ENCODE measurements at places on chromosomes 5 and 9.

DNA sequence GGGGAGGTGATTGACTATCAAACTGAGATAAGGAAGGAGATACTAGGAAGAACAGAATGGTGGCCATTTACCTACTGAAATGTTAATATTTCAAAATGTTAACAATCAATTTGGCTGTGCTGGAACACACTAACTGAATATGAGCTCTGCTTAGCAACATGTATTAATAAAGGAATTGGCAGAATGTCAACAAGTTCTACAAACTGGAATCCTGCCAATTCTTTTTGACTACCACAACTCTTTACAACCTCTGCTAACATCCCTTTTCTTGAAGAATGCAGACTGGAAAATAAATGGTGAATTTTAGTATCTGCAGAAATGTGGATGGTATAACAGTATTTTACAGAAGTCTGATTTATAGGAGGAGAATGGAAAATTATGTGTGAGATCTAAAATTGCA, 446.4 kb downstream of the ISL1 start:
- DNase-seq = no peak

- no peak for DNase-seq
These were observed 145.8 kb downstream of the BARX1 start for GRCh38 chr9:93809204-93809940.

DNA sequence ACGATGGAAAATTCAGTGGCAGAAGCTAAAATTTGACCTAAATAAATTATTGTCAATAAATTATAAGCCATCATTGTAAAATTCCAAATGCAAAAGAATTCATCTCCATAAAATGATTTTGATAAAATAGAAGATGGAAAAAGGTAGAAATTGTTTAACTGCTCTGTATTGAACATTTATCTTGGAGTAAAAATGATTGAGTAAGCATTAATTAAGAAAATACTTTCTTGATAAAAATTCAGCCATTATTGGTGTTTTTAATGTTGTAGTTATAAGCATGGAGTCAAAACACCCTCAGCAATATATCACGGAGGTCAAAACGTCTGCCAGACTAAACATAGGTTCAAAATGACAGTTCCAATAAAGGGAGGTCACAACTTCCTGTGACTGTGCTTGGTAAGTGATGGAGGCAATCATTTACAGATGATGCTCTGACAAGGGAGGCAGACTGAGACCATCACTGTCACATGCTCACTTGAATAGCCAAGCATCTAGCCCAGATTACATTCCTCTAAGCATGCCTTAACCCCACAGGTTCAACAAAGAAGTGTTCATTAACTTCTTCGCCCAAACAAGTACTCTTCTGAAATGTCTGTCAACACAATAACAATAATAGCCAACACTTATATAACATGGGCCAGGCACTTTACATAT, 69.5 kb downstream of the SH3TC2 start:
- no peak for DNase-seq

- DNase-seq = peak; percentile 9
These were observed 80.6 kb downstream of the FBXO4 start for GRCh38 chr5:42005561-42006153.

- no peak for DNase-seq
These were observed 200.7 kb downstream of the AOPEP start for GRCh38 chr9:94927048-94927761.

- no peak for DNase-seq
These were observed 14.7 kb downstream of the PIK3R1 start for GRCh38 chr5:68230285-68230684.

DNA sequence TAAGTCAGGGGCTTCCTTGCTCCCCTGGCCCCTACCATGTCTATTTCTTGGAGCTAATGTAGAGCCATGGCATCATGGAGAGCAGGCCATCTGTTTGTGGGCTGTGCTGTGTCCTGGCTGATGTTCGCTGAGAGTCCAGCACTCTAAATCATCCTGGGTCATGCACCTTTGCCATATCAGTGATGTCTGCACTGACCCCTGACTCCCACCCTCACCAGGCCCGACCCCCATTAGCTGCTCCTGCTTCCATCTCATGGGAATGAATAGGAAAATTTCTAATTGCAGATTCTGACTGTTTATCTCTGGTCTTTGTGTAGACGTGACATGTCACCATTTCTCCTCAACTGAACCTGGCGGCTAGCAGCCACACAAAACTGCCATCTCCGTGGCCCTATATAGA, 236.9 kb downstream of the NSG2 start:
- DNase-seq = no peak

DNA sequence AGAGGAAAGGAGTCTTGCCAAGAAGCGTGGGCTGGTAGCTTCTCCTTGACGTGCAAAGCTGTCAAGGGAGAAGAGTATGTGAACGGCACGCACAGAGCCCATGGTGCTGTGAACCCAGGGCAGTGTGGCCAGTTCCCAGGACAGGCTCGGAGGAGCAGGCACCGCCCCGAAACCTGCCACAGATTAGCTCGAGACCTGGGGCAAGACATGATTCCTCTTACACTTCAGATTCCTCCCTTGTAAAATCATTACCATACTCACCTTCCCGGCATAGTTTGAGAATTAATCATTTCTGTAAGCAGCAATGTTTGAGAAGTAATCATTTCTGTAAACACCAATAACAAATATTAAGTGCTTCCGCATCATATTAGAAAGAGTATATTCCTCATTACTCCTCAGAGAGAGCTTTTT, 19.9 kb downstream of the GOLM1 start:
- no peak for DNase-seq

- DNase-seq = no peak
These were observed 30.1 kb upstream of the CAMK4 start for GRCh38 chr5:111194053-111194452.

DNA sequence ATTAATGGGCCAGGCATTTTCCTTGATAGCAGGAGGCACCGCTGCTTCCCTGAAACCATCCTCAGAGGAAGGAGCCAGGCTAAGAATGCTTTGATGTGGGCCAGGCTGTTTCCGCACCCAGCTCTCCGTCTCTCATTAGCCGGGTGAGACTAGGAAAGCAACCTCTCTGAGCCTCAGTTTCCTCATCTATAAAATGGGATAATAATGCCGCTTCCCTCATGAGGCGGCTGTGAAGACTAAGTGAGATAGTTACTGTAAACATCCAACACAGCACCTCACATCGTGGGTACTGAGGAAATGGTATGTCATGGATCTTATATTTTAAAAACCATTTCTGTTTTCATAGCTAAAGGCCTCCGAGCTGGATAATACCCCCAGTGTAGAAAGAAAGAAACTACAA, 46.5 kb downstream of the NEK6 start:
- no peak for DNase-seq

DNA sequence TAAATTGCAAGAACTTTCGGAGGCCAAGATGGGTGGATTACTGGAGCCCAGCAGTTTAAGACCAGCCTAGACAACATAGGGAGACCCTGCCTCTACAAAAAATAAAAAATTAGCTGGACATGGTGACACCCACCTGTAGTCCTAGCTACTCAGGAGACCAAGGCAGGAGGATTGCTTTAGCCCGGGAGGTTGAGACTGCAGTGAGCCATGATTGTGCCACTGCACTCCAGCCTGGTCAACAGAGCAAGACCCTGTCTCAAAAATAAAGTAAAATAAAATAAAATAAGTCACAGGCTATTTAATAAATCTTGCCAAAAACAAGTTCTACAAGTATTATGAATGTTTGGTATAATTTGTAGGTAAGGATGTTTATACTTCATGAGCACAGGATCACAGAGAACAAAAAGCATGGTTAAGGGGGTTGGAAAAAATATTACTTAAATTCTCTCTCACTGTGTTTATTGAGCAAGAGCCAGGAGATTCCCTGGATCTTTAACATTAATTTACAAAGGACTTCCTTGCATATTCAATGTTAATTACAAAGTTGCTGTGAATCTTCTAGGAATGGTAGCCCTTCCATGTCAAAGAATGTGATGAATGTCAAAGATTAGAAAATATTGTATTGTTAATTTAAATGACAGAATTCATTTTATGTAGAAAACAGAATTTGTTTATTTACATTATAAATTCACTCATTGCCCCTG, 164.0 kb downstream of the RFX3 start:
- no peak for DNase-seq

DNA sequence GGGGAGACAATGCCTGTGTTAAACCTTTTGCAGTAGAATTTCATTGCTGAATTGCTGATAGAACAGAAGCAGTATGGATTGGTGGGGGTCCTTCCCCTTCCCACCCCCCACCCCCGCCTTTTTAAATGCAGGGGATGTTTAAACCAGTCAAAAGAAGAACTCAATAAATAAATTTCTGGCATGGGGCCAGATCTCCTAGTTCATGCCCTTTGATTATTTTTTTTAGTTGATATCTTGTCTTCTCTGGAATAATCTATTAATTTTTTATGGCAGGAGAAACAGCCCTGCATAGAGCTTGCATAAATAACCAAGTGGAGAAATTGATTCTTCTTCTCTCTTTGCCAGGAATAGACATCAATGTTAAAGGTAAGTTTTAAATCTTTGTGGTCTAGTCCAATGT, 72.8 kb downstream of the SLF1 start:
- peak; percentile 48 for DNase-seq

DNA sequence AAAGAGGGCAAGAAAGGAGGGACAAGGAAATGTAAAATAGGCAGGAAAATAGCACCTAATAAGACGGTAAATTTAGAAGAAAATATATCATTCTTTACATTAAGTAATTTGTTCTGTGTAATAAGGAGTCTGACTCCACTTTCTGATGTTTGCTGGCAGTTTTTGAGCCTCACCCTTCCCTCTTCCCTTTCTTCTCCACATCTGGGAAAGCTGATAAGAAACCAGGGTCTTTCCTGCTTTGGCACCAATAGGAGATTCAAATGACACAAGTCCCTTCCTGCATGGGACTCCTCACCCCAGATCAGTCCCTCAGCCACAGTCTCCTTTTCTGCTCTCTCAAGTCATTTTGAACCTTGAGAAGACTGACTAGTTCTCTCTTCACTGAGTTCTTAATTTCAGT, 31.2 kb upstream of the LECT2 start:
- no peak for DNase-seq

DNA sequence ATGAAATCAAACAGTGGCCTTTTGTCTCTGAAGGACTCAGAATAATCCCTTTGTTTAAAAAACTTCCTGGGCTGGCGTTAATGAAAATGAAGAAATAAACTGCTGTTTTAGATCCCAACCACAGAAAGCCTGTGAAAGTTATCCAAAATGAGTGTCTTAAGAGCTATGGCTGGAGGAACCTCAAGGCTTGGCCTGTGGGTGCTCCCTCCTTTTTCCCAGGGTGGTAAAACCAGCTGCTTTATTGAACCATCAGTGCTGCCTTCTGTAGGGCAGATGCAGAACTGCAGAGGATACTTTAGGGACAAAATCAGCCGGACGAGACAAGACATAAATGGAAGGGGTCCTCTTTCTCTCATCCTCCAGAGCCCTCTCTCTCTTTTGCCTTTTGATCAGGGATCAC, 100.9 kb downstream of the SMARCA2 start:
- DNase-seq = no peak

DNA sequence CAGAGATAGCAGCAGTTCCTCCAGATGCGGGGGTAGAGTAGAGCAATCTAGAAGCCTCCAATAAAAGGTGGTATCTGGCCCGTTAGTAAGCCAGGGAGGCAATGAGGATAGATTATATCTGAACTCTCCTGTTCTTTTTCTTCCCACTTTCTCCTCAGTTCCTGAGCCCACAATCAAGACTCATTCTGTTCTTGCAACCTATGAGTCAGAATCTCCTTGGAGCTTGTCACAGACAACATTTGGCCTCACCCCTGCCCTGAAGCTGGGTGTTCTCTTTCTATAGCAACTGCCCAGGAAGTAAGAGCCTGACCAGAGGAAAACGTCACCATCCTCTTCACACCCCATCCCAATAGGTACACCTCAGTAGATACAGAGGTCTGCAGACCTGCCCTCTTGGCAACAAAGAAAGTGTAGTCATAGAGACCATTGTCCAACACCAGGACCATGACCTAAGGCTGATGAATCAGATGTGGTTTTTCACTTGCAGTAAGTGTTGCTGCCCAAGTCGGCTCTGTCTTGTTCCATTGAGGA, 76.3 kb upstream of the PCA3 start:
- DNase-seq = no peak

GRCh38 chr5:1543398-1544293, 19.9 kb upstream of the LPCAT1 start:
- DNase-seq = no peak

DNA sequence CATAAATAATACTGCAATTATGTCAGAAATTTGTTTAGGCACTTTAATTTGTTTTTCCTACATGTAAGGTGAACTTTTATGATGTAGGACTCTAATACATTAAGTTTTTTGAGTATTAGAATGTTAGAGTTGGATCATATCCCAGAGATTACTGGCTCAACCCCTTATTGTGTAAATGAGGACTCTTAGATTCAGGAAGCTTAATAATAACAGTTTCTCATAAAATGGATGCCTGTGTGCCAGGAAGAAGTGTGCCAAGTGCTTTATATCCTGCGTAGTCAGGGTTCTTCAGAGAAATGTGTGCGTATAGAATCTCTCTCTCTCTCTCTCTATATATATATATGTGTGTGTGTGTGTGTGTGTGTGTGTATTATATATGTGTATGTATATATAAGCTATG, 388.5 kb downstream of the CAAP1 start:
- no peak for DNase-seq

DNA sequence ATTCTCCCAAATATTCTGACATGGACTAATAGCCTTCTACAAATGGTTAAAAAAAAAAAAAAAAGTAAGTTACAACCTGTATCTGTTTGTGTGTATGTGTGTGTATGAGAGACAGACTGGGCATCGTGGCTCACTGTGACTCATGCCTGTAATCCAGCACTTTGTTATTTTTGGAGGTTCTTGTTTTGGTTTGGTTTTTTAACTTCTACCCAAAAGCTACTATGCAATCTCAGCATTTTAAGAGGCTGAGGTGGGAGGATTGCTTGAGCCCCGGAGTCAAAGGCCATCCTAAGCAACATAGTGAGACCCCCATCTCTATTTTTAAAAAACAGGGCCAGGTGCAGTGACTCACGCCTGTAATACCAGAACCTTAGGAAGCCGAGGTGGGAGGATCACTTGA, 17.6 kb upstream of the HAVCR1 start:
- no peak for DNase-seq

- DNase-seq = no peak
These were observed 93.2 kb upstream of the ACTBL2 start for GRCh38 chr5:57575839-57576238.

- no peak for DNase-seq
These were observed 75.8 kb downstream of the SMIM23 start for GRCh38 chr5:171861381-171861780.

- no peak for DNase-seq
These were observed 8.7 kb upstream of the GABRP start for GRCh38 chr5:170774831-170775230.

DNA sequence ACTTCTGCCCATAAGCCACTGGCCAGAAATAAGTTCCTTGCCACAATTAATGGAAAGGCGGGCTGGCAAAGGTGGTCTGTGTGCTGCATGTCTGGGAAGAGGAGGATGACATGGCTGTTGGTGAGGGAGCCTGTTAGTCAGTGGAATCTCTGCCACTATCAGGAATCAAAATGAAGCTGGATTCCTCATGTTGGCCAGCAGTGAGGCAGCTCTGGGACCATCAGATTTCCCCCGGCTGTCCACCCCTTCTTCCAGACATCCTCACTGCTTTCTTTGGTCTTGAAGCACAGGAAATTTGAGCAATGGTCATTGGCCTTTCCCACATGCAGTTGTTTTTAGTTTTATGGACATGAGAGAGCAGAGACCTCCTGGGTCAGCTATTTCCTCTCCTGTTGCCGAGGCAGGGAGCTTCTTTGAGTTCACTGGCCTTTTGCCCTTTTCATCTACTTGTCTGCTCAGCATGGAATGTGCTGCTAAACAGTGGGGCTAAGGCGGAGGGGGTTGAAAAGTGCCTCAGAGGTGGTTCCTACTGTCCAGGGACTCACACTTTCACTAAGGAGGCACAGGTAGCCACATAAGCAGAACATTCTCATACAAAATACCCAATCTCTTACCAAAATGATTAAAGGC, 34.8 kb upstream of the NEURL1B start:
- no peak for DNase-seq

All from NCI-H1092 treated with DMSO at 0.1 percent for 48 hours (cell line).